ENCODE measurements at places on chromosomes 12 and 14.

GRCh38 chr14:59182641-59183040, 5.8 kb upstream of the DAAM1 start:
- DNase-seq, result no peak

- DNase-seq, result peak; percentile 92
Measured at GRCh38 chr12:575948-576614, 87.2 kb downstream of the NINJ2 start.

- no peak for DNase-seq
Measured at GRCh38 chr14:75562489-75562888, 15.9 kb upstream of the FLVCR2 start.

DNA sequence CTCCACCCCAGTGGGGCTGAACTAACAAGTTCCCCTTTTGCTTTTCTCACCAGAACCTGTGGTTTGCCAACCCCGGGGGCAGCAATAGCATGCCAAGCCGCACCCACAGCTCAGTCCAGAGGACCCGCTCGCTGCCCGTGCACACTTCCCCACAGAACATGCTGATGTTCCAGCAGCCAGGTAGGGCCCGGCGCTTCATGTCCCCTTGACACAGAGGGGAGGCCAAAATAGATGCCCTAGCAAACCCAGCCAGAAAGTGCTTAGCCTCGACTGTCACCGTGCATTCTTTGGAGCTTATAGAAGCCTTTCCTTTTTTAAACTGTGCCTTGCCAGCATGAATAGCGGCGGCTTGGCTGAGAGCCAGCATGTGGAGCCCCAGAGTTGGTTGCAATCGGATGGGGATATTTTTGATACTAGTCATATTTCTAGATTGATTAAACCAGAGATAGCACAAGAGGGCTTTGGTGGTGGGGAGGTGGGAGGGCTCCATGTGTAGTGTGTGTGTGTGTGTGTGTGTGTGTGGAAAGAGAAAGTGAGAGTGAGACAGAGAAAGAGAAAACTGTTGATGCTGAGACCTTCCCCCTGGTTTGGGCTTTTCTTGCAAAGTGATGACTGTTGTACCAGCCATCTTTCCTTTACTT, 126.1 kb downstream of the GCH1 start:
- DNase-seq, result peak; percentile 68

DNA sequence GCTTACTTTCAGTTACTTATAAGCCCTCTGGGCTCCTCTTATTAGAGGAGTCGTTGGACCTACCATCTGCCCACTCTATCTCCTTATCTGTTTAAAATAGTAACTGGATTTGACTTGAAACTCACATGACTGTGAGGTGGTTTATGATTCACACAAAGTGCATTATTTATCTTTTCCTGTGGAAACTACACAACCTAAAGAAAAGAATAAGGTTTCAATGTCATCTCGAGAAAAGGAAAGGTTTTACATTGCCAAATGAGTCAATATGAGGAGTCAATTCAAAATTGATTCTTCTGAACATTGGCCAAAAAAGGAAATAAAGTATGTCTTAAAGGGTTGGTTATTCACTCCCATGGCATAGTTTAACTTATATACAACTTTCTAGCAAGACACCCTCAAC, 225.0 kb upstream of the G2E3 start:
- no peak for DNase-seq

DNA sequence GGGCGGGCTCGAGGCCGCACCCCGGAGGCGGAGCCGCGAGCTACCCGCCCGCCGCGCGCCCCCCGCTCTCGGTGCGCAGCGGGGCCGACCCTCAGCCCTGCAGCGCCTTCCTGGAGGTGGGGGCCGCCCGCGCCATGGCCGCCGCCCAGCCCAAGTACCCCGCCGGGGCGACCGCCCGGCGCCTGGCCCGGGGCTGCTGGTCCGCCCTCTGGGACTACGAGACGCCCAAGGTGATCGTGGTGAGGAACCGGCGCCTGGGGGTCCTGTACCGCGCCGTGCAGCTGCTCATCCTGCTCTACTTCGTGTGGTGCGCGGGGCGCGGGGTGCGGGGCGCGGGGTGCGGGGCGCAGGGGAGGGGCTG, at the start of gene P2RX2:
Gene P2RX2 (plus strand): TSS at position 94 of the 361 bp plus-strand sequence. CDS start 41 bp downstream, at position 135.
- no peak for DNase-seq

DNA sequence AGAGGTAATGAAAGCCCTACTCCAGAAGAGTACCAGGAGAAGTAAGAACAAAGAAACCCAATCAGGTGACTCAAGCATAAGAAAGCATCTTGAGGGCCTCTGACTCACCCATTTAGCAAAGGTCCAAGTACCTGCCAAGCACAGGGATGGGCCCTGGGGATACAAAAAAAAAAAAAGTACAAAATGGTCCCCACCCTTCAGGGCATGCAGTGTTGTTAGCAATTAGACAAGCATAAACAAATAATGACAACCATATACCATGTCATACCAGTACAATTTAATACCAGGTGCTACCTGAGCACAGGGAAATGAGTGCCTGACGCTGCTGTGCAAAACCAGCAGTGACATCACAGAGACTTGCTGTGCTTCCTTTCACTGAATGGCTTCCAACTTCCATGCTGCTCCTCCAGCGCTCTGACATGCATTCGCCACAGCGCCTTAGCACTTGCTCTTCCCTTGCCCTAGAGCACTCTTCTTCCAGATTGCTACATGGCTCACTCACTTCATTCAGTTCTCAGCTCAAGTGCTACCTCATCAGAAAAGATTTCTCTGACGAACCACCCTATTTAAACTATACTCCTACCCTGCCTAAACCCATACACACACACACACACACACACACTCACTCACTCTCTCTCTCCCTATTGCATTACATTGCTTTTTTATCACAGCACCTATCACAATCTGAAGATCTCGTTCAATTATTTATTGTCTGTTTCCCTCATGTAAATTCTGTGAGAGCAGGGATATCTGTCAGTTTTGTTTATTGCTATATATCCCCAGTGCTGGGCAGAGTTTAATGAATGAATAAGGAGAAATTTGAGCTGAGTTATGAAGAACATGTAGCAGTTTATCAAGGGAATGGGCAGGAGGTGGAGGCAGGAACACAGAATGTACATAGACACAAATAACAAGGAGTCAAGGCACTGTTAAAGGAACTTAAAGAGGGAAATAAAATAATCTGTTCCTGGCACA, 12.9 kb upstream of the EPS8 start:
- peak; percentile 9 for DNase-seq

- DNase-seq, result no peak
Measured at GRCh38 chr12:76755829-76756379, 8.0 kb upstream of the ZDHHC17 start.

- DNase-seq, result no peak
Measured at GRCh38 chr12:93115646-93116045, 186.6 kb upstream of the EEA1 start.

- peak; percentile 27 for DNase-seq
Measured at GRCh38 chr12:5305425-5305824, 126.5 kb upstream of the NTF3 start.

GRCh38 chr12:31533470-31533869, 57.5 kb downstream of the DENND5B start:
- DNase-seq, result no peak

GRCh38 chr12:95169368-95169767, 47.9 kb downstream of the FGD6 start:
- peak; percentile 45 for DNase-seq

- no peak for DNase-seq
Measured at GRCh38 chr12:13005649-13006048, 5.6 kb upstream of the HEBP1 start.

DNA sequence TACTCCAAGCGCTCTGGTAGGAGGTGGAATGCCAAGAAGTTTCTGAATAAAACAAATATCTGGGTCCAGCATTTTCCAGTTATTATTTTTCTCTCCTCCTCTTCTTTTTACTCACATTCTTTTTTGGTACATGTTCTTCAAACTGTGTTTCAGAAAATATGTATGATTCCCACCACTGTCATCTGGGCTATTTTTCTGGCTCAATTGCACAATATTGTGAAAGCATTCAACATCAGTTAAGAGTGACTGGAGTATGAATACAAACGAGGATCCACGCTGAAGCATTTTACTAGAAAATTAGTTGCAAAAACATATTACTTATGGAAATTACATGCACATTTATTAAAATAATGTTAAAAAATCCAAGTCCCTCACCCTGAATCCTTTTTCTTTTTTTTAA, 61.5 kb downstream of the KCNMB4 start:
- no peak for DNase-seq

- DNase-seq, result peak; percentile 71
Measured at GRCh38 chr12:104049903-104050356, at the start of gene GLT8D2. TSS of gene GLT8D2 (minus strand) at chr12:104050187. CDS start at chr12:104019648, 30,539 bp downstream.

GRCh38 chr12:117151403-117152031, 38.8 kb downstream of the FBXO21 start:
- DNase-seq, result no peak

DNA sequence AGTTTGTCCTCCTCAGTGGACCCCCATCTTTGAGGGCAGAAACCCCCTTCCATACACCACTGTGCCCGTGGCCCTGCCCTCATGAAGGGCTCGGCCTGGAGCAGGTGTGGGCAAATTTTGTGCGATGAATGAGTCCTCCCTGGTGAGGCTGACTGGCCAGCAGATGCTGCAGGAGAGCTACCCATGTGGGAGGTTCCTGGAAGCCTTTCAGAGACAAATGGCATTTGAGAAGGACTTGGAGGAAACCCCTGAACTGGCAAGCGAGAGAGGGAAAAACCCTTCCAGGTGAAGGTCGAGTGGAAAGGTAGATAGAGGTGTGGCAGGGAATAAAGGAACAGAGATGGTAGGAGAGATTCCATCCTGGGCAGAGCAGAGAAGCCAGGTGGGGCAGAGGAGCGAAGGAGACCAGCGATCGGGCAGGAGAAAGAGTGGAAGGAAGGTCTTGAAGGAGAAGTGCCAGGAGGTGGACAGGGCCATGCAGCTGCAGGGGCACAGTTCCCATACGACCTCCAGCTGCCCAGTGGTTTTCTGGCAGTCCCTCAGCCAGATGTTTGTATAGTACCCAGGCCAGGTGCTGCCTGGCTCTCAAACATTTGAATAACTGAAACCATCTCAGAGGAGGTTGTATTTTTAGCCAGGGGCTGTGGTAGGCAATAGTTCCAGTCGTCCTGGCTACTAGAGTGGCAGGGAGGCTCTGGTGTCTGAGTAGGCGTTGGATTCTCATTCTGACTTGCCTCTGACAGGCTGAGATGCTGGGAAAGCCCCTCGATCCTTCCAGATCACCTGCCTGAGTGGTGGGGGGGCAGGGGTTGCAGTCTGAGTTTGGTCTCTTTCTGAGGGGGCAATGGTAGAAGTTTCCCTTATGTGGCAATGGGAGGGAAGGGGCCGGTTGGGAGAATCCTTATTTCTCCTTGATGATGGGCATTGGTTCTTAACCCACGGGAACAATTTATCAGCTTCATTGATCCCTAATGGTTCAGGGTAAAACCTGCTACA, 40.1 kb downstream of the FBXL14 start:
- no peak for DNase-seq

GRCh38 chr14:68733086-68733914, 59.6 kb downstream of the ZFP36L1 start:
- no peak for DNase-seq

DNA sequence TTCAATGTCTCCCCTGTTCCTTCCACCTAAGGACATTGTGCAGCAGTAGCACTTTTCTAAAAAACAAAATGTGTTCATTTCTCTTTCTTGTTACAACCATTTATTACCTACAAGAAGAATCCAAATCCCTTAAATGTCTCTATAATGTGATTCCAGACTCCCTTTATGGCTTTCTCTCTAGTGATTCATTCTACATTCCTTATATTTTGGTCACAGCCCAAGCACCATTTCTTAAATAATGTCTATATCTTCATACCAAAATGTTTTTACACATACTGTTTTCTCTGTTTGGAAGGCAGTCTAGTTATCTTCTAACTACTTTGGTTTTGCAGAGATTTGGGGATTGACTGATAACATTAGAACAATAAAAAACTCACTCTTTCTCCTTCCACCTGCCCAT, 1037.3 kb upstream of the FLRT2 start:
- no peak for DNase-seq

GRCh38 chr12:93938317-93938716, 210.1 kb upstream of the PLXNC1 start:
- DNase-seq, result no peak

GRCh38 chr14:75610834-75611233, 32.4 kb downstream of the FLVCR2 start:
- no peak for DNase-seq

DNA sequence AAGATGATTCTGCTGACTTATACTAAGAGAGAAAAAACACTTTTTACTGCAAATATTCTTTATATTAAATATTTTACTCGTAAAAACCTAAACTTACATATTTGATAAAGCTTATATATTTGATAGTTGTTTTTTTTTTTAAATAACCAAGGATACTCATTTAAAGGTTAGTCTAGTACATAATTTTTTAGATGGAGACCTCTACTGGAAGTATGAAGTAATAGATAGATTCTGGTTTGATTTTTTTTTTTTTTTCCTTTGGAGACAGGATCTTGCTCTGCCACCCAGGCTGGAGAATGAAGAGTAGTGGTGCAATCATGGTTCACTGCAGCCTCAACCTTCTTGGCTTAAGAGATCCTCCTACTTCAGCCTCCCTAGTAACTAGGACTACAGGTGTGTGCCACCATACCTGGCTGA, 16.4 kb downstream of the ARID2 start:
- no peak for DNase-seq

GRCh38 chr14:68359837-68360552, 432.9 kb downstream of the ZFP36L1 start:
- DNase-seq, result peak; percentile 34

DNA sequence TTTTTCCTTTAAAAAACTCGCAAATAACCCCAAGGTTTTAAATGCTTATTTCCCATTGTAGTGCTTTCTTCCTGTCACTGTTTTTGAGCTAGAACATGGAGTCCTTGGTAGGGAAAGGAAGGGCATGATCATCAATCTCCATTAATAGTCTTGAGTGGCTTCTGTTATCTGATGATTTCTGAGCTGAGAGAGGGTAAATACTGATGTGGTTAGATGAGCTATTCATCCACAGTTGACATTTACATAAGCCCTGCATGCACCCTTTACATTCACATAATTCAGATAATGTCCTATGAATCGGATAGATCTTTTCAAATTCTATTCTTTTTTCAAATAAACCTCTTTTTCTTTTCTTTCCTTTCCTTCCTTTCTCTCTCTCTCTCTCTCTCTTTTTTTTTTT, 81.4 kb downstream of the NTN4 start:
- DNase-seq, result no peak

GRCh38 chr12:43550831-43551271, 1.2 kb downstream of the ADAMTS20 start:
- DNase-seq, result no peak

DNA sequence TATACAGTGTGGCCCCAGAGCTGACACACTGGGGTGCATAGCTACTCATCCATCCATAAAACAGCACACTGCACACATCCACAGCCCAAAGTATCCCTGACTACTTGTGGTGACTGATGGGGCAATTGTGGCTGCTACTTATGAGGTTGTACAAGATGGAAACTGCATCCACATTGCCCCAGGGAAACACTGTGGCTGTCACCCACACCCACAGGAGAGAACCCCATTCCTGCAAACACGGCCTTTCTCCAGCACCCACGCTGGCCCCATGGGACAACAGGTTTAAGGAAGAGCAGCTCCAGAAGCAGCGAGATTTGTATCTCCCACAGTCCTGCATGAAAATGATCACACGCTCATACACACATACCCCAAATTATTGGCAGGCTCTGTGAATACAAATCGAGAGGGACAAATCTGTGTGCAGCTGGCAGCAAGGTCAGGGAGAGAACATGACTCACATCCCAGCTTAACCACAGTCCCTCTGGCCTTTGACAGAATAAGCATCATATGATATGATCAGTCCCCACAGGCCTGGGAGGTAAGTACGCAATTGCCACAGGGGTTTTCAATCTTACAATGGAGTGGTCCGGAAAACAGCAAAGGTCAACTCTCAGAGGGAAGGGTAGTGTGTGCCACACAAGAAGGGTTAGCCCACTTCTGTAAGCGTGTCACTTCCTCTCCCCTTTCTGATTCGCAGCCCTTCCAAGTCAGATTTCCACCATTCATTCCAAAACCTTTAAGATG, 61.9 kb downstream of the ESR2 start:
- DNase-seq, result peak; percentile 56
